NCI-H1417 (cell line): ENCODE measurements at places on chromosomes 16 and 17.

- DNase-seq: no peak
Observed at GRCh38 chr16:57563487-57563750, 21.0 kb downstream of the ADGRG5 start.

- no peak for DNase-seq
Observed at GRCh38 chr17:48787828-48788227, 29.2 kb downstream of the TTLL6 start.

GRCh38 chr17:39562976-39563375 lies 44.7 kb downstream of the NEUROD2 start:
- peak; percentile 35 for DNase-seq

- DNase-seq: no peak
Observed at GRCh38 chr17:58236394-58236793, 2.0 kb upstream of the LPO start.

DNA sequence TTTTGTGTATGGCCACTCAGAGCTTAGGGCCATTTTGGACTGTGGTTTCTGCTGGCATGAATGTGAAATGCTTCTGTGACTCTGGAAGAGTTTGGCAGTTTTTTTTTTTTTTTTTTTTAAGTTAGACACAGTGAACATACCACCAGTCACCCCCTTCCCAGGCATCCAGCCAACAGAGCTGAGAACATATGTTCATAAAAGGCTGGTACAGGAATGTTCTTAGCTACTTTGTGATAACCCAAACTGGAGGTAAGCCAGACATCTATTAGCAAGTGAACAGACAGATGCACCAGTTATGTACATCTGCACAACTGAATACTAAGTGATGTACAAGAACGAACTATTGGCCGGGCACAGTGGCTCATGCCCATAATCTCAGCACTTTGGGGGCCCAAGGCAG lies 92.7 kb downstream of the ABCC1 start:
- no peak for DNase-seq

- no peak for DNase-seq
Observed at GRCh38 chr16:31354394-31355291, at the start of gene ITGAX. ITGAX (plus strand) TSS chr16:31355176; CDS start chr16:31355255, 79 bp downstream.

DNA sequence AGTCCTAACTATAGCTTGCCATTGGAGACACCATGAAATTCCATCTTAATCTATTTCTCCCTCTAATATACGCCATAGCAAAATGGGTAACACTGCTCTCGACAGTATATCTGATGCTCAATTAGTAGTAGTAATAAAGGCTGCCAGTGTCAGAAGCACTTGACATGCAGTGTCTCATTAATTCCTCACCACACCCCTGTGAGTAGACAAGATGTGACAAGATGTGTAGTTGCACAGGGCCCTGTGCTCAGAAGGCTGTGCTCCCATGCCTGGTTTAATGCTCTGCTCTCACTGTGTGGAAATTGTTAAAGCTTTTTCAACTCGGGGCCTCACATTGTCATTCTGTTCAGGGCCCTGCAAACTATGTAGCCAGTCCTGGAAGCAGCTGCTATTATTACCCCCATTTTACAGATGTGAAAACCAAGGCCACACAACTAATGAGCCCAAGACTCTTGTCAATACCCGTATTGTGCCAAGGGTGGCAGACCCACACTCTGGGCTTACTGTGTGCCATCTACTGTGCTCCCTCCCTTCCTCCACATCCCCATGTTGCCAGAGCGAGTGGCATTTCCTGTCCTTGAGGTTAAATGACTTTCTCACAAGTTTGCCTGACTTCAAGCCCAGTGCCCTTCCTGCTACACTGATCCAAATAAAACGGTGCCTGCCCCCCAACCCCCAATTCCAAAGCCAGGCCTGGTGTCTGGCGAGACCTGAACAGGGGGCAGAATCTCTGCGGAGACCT lies 287.3 kb upstream of the CCL2 start:
- no peak for DNase-seq

DNA sequence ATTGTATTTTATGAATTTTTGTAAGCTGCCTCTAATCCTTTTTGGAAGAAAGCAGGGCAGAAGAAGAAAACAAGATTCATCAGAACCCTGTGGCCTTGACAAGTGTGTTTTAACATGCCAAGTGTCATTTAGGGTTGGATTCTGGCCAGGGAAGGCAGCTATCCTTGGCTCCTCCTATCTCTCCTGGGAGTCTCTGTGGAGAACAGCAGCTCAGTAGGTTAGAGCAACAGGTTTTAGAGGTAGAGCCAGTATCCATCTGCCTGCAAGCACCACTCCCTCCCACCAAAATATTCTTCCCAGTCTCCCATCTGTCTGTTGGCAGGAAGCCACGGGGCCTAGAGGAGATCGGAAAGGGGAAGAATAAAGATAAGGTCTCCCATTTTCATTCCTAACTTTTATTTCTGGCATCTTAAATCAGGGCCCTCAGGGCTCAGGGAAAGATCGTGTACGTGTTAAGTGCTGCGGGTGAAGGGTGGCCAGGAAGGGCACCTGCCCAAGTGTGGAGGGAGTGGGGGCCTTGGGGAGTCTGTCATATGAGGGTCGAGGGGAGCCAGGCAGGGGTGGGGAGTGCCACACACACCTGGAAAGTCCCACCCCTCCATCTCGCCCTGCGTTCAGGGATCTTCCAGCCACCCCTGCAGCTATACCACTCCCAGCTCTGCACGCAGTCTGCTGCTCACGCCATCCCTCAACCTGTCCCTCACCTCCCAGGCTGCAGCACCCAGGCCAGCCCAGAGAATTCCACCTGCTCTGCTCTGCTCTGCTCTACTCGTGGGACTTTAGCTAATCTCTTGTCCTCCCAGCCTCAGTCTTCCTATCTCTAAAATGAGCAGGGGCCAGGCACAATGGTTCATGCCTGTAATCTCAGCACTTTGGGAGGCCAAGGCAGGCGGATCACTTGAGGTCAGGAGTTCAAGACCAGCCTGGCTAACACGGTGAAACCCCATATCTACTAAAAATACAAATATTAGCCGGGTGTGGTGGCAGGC lies 17.1 kb upstream of the CPSF4L start:
- peak; percentile 94 for DNase-seq

GRCh38 chr17:17545984-17546383 lies 45.5 kb downstream of the PEMT start:
- no peak for DNase-seq

DNA sequence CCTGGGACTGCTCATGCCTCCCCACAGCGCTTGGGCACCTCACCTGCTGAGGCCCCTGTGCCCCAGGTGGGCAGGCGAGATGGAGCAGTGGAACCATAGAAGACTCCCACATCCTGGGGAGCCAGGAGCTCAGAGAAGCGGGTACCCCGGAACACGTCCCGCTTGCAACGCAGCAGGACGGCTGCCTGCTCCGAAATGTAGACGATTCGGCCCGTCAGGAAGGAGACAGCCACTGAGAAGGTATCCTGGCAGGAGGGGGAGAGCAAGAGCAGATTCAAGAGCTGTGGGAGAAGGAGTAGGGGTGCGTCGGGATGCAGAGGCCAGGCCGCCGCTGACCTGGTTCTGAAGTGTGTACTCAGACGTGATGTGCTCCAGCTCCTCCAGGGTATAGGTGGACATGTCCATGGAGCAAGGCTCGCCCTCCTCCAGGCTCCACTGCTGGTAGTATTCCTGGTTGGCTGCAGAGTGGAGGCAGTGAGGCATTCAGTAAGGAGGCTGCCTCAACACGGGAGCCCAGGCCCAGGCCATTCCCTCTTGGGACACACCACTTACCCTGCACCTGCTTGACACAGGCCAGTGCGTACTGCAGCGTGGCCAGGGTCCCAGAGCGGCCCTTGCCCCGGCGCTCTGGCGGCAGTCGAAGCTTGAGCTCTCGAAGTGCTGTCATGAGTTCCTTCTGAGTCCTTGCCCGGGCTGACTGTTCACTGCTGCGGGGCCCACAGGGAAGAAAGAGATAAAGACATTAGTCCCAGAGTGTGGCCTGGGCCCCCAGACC lies 2.6 kb downstream of the PER1 start:
- DNase-seq: no peak
